Activated naive CD4-positive, alpha-beta T cell treated with Interleukin-2 at 50 U/mL for 16 hours (primary cell): ENCODE measurements at places on chromosomes 4 and X.

GRCh38 chr4:88481537-88481936 lies 24.6 kb downstream of the HERC5 start:
- no peak for DNase-seq

DNA sequence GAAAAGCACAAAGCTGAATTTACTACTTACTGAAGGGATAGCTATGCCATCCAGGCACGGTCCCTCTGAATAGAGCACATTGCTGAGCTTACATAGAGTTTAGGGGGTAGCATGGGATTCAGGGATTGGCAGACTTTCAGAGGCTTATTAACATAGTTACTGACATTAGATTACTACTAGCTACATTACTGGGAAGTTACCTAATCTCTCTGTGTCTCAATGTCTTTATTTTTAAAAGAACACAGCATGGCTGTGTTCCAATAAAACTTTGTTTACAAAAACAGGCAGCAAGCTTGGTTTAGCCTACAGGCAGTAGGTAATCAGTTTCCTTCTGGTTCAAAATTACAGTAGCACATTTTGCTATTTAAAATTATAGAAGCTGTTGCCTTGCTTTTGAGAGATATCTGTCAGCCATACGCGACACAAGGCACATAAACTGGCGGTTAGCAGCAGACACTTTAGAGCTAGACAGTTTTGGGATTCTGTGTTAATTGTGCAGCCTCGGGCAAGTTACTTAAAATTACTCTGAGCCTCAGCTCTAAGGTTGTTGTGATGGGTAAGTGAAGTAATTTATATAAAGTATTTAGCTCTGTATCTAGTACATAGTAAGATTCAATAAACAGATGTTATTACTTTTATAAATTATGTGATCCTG lies 6.9 kb downstream of the KLHL8 start:
- no peak for DNase-seq

GRCh38 chrX:143648705-143649104 lies 12.8 kb upstream of the SLITRK4 start:
- DNase-seq: no peak

- no peak for DNase-seq
Observed at GRCh38 chr4:165927815-165928214, 54.8 kb downstream of the TLL1 start.

- peak; percentile 4 for DNase-seq
Observed at GRCh38 chr4:84582988-84583875, at the start of gene CDS1. CDS1 (plus strand) TSS chr4:84583127; CDS start chr4:84583402, 275 bp downstream.

- DNase-seq: no peak
Observed at GRCh38 chrX:155766321-155766720, 114.8 kb upstream of the VAMP7 start.
